ENCODE measurements at places on chromosomes 1 and 21.

- no peak for DNase-seq
These were observed 12.2 kb downstream of the MSH4 start for GRCh38 chr1:75808921-75809320.

DNA sequence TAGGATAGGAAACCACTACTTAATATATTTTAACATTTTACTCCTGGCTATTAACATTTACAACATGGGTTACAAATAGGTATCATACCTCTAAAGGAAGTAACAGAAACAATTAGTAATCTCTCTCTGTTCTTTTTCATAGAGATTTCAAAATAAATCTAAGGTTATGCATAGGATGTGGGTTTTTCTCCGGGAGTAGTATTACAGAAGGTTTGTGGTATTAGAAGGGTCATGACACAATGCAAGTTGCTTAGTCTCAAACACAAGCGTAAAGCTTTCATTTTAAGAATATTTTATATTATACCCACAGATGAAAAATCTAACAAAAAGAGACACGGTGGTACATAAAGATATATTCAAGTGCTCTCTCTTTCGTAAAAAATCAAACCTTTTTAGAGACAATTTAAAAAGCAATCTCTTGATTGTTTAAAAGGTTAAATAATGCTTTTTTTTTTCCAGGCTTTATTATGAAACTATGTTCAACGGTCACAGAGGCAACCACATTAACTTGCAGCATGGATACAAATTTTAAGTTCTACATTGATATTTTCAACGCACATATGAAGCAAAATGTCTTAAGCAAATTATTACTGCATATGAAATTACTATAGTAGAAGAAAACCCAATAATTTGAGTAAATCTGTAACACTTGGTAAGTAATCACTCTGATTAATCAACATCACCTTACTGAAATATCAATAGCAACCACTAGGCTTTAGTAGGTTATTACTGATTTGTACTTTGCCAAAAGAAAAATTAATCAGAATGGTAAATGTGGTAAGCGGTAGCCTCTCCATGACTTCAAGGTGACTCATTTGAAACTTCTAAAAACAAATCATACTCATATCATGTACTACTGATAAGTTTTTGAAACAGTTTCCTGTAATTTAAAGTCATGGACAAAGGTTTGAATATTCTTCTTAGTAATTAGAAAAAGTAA lies 97.4 kb upstream of the GFI1 start:
- DNase-seq = no peak

DNA sequence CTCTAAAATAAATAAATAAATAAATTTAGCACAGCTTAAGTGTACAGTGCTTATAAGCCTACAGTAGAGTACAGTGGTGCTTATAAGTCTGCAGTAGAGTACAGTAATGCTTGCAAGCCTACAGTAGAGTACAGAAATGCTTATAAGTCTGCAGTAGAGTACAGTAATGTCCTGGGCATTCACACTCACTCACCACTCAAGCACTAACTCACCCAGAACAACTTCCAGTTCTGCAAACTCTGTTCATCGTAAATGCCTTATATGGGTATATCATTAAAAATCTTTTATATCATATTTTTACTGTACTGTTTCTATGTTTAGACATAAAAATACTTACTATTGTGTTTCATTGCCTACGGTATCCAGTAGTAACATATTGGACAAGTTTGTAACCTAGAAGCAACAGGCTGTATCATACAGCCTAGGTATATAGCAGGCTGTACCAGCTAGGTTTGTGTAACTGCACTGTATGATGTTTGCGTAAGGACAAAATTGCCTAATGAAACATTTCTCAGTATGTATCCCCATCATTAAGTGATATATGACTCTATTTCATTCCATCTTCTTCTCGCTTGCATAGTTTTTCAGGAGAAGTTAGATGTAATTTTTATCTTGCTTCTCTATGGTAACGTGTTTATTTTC lies 14.0 kb upstream of the S100B start:
- DNase-seq = no peak

DNA sequence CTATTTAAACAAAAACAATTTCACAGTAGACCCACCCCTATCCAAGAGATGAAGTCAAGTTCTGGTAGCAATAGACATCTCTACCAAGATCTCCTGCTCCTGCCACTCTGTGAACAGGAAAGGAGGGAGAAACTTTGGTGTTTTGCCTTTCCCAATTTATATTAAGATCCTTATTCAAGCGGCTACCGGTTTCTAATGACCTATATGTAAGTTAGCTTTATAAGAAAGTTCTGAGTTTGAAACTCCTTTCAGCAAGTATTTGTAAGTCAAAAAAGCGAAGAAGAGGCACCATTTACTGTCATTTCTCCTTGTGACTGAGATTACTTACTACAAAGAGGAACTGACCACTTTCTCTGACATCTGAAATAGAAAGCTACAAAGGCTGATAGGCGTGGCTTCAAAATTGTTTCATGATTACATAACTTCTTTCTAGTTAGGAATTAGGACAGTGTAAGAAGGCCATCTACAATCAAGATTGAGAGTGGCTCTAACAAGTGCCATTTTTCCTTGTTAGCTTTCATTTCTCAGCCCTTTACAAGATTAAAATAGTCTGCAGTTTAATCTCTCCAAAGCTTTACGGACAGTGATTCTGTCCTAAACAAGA lies at the start of gene MNDA:
Gene MNDA, plus strand, starts transcription at position 448 of the 604 bp plus-strand sequence. CDS start 10,803 bp downstream, outside the sequence.
- DNase-seq = no peak

- DNase-seq = no peak
These were observed 14.9 kb downstream of the TRMT13 start for GRCh38 chr1:100147875-100148274.

GRCh38 chr1:30532621-30533020 lies 190.8 kb downstream of the MATN1 start:
- DNase-seq = no peak

GRCh38 chr1:224929335-224930237 lies at the start of gene DNAH14:
Gene DNAH14, plus strand, starts transcription at chr1:224929675. Its CDS starts 23,028 bp downstream, at chr1:224952703.
- peak; percentile 75 for DNase-seq

DNA sequence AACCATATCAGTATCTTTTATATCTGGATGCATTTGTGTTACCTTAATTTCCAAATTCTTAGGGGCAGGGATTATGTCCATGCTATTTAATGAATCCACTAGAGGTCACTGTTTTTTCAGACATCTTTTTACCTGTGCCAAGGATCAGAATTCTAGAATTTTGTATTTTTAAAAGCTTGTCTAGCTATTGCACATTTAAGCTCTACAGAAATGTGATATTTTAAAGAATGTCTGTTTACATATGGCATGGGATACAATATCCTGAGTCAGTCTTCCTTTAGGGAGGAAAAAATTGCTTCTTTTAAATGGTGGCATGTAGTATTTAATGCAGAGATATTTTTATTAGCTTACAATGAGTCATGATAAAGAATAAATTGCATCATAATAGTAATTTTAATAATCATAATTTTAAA lies 11.3 kb downstream of the RPAP2 start:
- DNase-seq = peak; percentile 38

DNA sequence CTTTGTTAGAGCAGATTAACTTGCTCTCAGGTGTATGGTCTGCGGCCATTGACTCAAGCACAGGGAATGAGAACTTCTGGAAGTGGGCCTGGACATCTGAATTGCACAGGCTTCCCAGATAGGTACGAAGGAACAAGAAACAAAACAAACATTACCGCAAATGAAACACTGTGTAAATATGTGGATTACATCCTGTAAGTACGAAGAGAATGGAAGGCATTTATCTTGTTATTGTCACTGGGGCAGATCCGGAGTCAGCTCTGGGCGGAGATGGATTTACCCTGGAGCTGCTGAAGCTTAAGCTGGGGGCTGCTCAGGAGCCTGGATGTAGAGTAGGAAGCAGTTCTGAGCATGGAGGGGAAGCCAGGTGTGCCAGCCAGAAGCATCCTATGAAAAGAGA lies 6.8 kb downstream of the HES2 start:
- no peak for DNase-seq

- DNase-seq = no peak
These were observed 799 bp upstream of the TMOD4 start for GRCh38 chr1:151176514-151177045.

- DNase-seq = no peak
These were observed 435 bp downstream of the ILF2 start for GRCh38 chr1:153670257-153670858.

DNA sequence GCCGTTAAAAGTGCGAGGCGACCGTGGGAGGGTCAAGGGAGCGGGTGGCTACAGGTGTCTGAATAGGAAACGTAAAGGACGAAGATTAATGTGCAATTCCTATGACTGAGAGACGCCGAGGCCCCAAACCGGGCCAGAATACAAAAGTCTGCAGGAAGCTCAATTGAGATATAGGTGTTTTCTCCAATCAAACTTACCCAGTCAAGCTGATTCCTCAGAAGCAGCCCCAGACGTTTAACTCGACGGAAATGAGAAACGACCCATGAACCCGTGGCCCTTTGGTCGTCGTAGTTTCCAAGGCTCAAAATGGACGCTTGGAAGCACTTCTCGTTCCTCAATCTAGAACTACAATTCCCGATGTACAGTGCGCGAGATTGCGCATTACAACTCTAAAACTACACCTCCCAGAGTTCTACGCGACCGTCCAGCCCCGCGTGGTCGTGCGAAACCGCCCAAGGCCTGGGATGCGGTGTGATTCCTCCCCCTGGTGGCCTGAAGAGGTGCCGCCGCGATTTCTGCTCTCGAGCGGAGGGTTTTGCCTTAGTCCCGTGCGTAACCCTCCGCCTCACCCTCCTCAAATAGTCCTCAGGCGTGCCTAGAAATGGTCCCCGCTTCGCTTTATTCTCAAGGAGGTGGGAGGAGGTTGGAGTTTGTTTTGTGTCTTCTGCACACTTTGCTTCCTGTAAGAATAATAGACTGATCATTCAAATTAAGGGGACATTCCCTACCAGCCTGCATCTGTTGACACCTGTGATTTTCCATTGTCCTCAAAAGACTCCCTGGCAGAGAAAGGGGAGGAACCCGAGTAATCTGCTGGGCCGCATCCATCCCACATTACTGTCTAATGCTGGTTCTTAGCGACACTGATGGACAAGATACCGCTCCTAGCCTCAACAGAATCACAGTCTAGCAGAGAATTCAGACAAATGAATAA lies at the start of gene PAFAH2:
Gene PAFAH2, minus strand, starts transcription at position 236 of the 934 bp plus-strand sequence. CDS start 7,247 bp downstream, outside the sequence.
- DNase-seq = peak; percentile 96

DNA sequence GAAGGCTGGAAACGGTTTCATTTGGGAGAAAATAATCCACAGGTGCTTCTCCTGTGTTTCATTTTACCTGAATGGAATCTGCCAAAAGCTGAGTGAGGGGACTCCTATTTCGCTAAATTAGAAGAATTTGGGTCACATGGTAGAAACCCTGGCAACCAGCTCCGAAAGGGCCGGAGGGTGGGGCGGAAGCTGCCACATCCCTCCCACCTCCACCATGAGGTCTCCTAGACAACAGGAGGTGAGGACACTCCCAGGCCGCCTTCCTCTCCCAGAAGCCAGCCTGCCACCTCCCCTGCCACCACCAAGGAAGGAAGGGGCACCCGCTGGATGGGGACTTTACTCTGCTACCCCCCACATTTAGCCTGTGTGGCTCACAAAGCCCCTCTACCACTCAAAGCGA lies 199.9 kb upstream of the ZC3H12A start:
- DNase-seq = no peak

DNA sequence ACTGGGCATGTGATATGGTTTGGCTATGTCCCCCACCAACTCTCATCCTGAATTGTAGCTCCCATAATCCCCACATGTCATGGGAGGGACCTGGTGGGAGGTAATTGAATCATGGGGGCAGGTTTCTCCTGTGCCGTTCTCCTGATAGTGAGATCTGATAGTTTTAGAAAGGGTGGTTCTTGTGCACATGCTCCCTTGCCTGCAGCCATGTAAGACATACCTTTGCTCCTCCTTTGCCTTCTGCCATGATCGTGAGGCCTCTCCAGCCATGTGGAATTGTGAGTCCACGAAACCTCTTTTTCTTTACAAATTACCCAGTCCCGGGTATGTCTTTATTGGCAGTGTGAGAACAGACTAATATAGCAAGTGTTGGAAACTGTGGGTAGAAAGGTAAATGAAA lies 99.5 kb upstream of the HMCN1 start:
- DNase-seq = no peak

DNA sequence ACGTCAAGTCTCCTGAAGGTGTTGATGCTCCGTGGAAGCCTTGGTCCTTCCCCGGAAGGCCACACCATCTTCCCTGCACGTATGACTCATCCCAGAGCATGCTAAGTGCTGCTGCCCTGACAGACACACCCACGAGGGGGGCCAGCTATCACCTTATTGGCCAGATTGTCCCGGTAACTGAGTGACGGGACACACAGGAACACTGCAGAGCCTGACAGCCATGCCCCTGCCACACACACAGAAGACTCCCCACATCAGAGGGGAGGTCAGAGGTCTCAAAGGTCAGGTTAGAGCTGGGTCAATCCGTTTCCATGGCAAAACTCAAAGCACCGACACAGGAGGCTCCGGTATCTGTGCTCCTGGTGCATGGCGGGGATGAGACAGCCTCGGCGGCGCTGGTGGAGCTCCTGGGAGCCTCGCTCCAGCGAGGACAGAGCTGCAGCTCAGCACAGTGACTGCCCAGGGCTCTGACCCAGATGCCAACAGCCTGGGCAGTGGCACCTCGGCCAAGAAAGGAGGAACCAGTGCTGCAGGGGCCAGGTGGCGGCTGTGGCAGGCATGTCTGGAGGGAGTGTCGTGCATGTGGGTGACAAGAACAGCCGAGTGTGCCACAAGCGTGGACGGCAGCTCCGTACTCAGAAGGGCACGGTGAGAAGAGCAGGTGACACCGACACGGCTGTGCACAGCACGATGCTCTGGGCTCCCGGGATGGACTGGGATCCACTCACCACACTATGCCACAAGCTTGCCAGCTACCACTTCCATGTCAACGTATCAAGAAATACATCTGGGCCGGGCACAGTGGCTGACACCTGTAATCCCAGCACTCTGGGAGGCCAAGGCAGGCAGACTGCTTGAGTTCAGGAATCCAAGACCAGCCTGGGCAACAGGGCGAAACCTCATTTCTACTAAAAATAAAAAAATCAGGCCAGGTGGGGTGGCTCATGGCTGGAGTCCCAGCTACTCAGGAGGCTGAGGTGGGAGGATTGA lies 14.8 kb upstream of the TMEM240 start:
- DNase-seq = peak; percentile 89

DNA sequence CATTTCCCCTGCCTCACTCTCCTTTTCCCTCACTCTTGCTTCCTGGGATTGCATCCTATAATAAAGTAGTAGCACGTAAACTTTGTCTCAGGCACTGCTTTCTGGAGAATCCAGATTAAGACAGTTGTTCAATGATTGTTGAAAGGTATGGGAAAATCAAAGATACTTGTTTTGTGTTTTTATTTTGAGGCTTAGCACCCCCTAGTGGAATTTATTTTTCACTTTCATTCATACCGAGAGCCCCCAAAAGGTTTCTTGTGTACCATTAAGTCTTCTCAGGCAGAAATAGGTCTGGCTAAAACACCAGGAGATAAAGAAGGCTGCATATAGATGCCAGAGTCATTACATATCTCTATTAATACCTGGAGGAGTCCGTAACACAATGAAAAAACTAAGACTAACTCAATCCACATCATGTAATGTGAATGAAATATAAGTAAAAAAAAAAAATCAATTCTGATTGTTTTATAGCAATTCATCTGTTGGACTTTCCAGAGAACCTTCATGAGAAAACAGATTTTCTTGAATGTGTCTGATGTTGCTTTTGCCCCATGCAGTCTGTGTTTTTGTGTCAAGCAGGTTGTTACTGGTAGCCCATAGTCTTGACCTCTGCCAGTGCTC lies 103.5 kb downstream of the RPE65 start:
- peak; percentile 23 for DNase-seq

GRCh38 chr1:94319319-94320102 lies 82.1 kb upstream of the ARHGAP29 start:
- no peak for DNase-seq

GRCh38 chr21:32197896-32198295 lies 81.0 kb downstream of the MIS18A start:
- no peak for DNase-seq

- DNase-seq = no peak
These were observed 46.9 kb downstream of the SLC45A1 start for GRCh38 chr1:8364528-8365442.

GRCh38 chr1:3907031-3907534 lies 7.0 kb upstream of the C1orf174 start:
- no peak for DNase-seq

Measured in AG08395 (cell line).